Articular chondrocyte of knee joint (primary cell): ENCODE measurements at places on chromosomes 1 and 21. TPM values are rescaled to one million over a fixed set of nuclear protein-coding genes. Genes with fewer than 3 reads are reported as not detected.

Gene RIPK4
- total RNA-seq, result 6.4 and 13.9 TPM in 2 replicates

Gene CFHR2
- not detected in 2 replicates for total RNA-seq

Gene MTF1
- 4.3 and 4.6 TPM in 2 replicates for total RNA-seq

Gene MORC3
- 37.1 and 42.2 TPM in 2 replicates for total RNA-seq

Gene CLDN19
- total RNA-seq, result not detected in 2 replicates

Gene OR2M4
- not detected in 2 replicates for total RNA-seq

Gene S100A7
- not detected in 2 replicates for total RNA-seq

Gene RNPC3
- total RNA-seq, result 19.2 and 22.5 TPM in 2 replicates

Gene RNASEL
- total RNA-seq, result 13.2 and 13.9 TPM in 2 replicates

Gene AKNAD1
- 0.39 and 0.65 TPM in 2 replicates for total RNA-seq

Gene DMRTA2
- total RNA-seq, result not detected in 2 replicates

Gene CYP4A11
- total RNA-seq, result not detected in 2 replicates

Gene TSPAN2
- 5.5 and 7.1 TPM in 2 replicates for total RNA-seq

Gene SDC3
- 23.7 and 32.8 TPM in 2 replicates for total RNA-seq

Gene LCE1C
- not detected in 2 replicates for total RNA-seq

Gene EPHB2
- 1.3 and 4.3 TPM in 2 replicates for total RNA-seq

Gene FOXD3
- total RNA-seq, result not detected in 2 replicates

Gene CHRM3
- total RNA-seq, result 0.13 and 0.43 TPM in 2 replicates

Gene FLVCR1
- 6.1 and 7.6 TPM in 2 replicates for total RNA-seq

Gene GPA33
- not detected in 2 replicates for total RNA-seq

Gene MARK1
- 0.78 and 1.4 TPM in 2 replicates for total RNA-seq

Gene SETSIP
- 0.26 TPM in 1 of 2 replicates, not detected in the other for total RNA-seq

Gene GLIS1
- total RNA-seq, result 2.9 and 3.8 TPM in 2 replicates

Gene CYYR1
- total RNA-seq, result under 0.01 TPM in 1 of 2 replicates, not detected in the other

Gene SLC45A1
- total RNA-seq, result 0.86 and 1.6 TPM in 2 replicates

Gene NTMT2
- total RNA-seq, result not detected in 2 replicates

Gene DNASE2B
- not detected in 2 replicates for total RNA-seq

Gene ZNF695
- total RNA-seq, result 1.2 and 2.8 TPM in 2 replicates

Gene ATP6V1G3
- not detected in 2 replicates for total RNA-seq

Gene LCE2B
- not detected in 2 replicates for total RNA-seq

Gene CDC7
- 5.6 and 6.2 TPM in 2 replicates for total RNA-seq

Gene PLA2G4A
- total RNA-seq, result 24.4 and 29.3 TPM in 2 replicates

Gene SYCP1
- not detected in 2 replicates for total RNA-seq

Gene SPRR1B
- not detected in 2 replicates for total RNA-seq

Gene ERG
- total RNA-seq, result 74.6 and 102 TPM in 2 replicates

Gene TACSTD2
- 0.52 and 1.5 TPM in 2 replicates for total RNA-seq
